SJSA1 (cell line): ENCODE measurements at places on chromosomes 3 and 15. TPM values are rescaled to one million over a fixed set of nuclear protein-coding genes. Genes with fewer than 3 reads are reported as not detected.
A peak's percentile ranks its signal among the peaks of the same experiment; 100 is the strongest.

- no peaks in the 10 kb centered on the region for H3K27me3 ChIP-seq
- H3K4me1 ChIP-seq = no peaks in the 10 kb centered on the region
- no peaks in the 10 kb centered on the region for H3K36me3 ChIP-seq
- no peak for DNase-seq
- no peak overlapping the region for H3K27ac ChIP-seq
- H3K4me3 ChIP-seq = no peak overlapping the region
Observed at GRCh38 chr3:183564046-183564445, 8.5 kb upstream of the KLHL6 start.

- DNase-seq = no peak
- H3K27me3 ChIP-seq = no peaks in the 10 kb centered on the region
- no peaks in the 10 kb centered on the region for H3K36me3 ChIP-seq
- H3K27ac ChIP-seq = no peak overlapping the region
- no peak overlapping the region for H3K4me3 ChIP-seq
- peaks cover 5% of the 10 kb centered on the region for H3K4me1 ChIP-seq
Observed at GRCh38 chr3:197329382-197329781, 31.0 kb upstream of the DLG1 start.

GRCh38 chr3:37819591-37819990, 42.1 kb upstream of the CTDSPL start:
- no peaks in the 10 kb centered on the region for H3K27me3 ChIP-seq
- H3K27ac ChIP-seq = no peak overlapping the region
- no peak overlapping the region for H3K4me3 ChIP-seq
- H3K36me3 ChIP-seq = no peaks in the 10 kb centered on the region
- DNase-seq = no peak
- H3K4me1 ChIP-seq = no peaks in the 10 kb centered on the region

GRCh38 chr3:43958005-43958770, 267.4 kb downstream of the ABHD5 start:
- H3K4me3 ChIP-seq = no peak overlapping the region
- DNase-seq = no peak
- H3K36me3 ChIP-seq = no peaks in the 10 kb centered on the region

DNA sequence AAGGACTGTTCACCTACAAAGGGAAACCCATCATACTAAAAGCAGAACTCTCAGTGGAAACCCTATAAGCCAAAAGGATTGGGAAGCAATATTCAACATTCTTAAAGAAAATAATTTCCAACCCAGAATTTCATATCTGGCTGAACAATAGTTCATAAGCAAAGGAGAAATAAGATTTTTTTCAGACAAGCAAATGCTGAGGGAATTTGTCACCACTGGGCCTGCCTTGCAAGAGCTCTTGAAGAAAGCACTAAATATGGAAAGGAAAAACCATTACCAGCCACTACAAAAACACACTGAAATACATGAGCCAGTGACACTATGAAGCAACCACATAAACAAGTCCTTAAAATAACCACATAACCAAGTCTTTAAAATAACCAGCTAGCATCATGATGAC, 28.9 kb upstream of the DCBLD2 start:
- H3K27ac ChIP-seq = no peak overlapping the region
- no peaks in the 10 kb centered on the region for H3K4me1 ChIP-seq
- no peak for DNase-seq
- no peaks in the 10 kb centered on the region for H3K36me3 ChIP-seq

GRCh38 chr3:48155122-48155521, 33.1 kb downstream of the CDC25A start:
- H3K27ac ChIP-seq = no peak overlapping the region
- no peak overlapping the region for H3K4me3 ChIP-seq
- peaks cover 32% of the 10 kb centered on the region for H3K36me3 ChIP-seq
- no peaks in the 10 kb centered on the region for H3K27me3 ChIP-seq

DNA sequence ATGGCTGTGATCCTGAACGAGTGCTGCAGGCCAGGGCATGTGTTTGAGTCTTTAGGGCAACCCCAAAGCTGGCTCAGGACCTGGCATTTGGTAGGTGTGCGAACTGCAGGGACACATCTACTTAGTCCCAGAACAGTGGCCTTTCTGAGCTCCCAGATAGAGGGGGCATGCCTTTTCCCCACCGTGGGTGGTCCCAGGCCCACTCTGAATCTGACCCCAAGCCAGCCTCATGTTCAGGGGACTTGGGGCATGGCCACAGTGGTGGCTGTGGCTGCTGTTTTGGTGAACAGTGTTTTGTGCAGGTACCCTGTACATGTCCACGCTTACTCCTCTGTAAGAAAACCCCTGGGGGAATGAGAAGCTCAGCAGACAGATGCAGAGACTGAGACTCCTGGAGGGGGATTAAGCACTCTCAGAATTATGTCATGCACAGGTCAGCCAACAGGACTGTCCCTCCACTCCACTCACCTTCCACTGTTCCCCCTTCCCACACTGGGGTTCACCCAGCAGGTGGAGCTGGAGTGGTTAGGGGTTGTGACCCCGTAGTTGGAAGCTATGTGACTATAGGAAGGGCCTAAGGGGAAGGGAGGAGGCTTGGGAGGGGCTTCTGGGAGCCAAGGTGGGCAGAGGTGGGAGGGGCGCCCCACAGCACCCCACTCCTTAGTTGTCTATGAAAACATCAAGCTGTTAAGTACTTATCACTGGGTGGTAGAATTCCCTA, 16.4 kb downstream of the ESYT3 start:
- H3K27ac ChIP-seq = no peak overlapping the region
- H3K4me1 ChIP-seq = no peaks in the 10 kb centered on the region
- H3K36me3 ChIP-seq = no peaks in the 10 kb centered on the region

GRCh38 chr15:73802431-73803041, 49.4 kb upstream of the INSYN1 start:
- no peaks in the 10 kb centered on the region for H3K36me3 ChIP-seq
- no peak overlapping the region for H3K27ac ChIP-seq
- H3K4me3 ChIP-seq = no peak overlapping the region
- H3K27me3 ChIP-seq = no peaks in the 10 kb centered on the region
- DNase-seq = no peak

- no peak overlapping the region for H3K27ac ChIP-seq
- no peak overlapping the region for H3K4me3 ChIP-seq
- DNase-seq = no peak
- 0 out of 2 replicates have a peak, but pooled peaks cover 3% of the 10 kb centered on the region for H3K27me3 ChIP-seq
- no peaks in the 10 kb centered on the region for H3K4me1 ChIP-seq
Observed at GRCh38 chr15:78276064-78276943, 11.9 kb downstream of the DNAJA4 start.

DNA sequence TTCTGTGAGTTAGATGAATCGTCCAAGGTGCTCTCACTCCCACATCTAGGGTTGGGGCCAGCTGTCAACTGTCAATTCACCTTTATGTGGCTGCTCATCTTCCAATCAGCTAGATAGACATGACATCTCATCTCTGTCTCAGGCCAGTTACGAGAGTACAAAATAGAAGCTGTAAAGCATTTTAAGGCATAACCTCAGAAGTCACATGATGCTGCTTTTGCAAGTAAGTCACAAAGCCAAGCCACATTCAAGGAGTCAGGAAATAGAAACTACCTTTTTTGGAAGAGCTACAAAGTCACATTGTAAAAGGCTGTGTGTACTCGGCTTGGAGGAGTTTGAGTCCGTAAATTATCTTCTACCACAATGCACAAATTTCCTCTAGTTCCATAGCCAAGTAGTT, 5.1 kb upstream of the CCR1 start:
- peaks cover 34% of the 10 kb centered on the region for H3K4me1 ChIP-seq
- DNase-seq = no peak
- no peak overlapping the region for H3K4me3 ChIP-seq
- H3K27me3 ChIP-seq = no peaks in the 10 kb centered on the region
- no peak overlapping the region for H3K27ac ChIP-seq

DNA sequence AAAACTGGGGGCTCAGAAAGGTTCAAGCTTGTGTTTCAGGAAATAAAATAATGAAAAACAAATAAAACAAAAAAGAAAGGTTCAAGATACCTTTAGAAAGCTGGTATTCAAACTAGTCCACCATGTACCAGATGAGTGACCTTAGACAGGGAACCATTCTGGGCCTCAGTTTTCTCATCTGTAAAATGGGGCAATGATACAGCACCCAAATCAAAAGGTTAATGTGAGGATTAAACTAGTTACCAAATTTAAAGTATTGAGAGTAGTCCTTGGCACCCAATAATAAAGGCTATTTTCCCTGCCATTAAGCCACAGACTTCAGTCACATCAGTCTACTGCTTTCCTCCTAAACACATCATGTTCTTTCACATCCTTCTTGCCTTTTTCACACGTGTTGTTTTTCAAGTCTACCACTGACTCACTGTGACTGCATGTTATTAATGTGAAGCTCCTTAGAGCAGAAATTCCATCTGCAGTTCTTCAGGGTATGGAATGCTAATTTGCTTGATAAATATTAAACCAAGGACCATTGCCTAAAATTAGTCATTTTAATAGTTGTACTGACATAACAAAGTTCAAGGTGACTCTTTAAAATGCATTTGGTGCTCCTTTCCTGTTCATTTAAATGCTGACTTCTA, 19.9 kb downstream of the TAMM41 start:
- H3K4me3 ChIP-seq = no peak overlapping the region
- H3K4me1 ChIP-seq = no peaks in the 10 kb centered on the region
- no peak for DNase-seq
- no peaks in the 10 kb centered on the region for H3K27me3 ChIP-seq

- H3K4me3 ChIP-seq = no peak overlapping the region
- H3K27me3 ChIP-seq = no peaks in the 10 kb centered on the region
- DNase-seq = peak; percentile 75
- peaks cover 13% of the 10 kb centered on the region for H3K4me1 ChIP-seq
- H3K27ac ChIP-seq = peak overlapping the region; percentile 13
- H3K36me3 ChIP-seq = no peaks in the 10 kb centered on the region
Observed at GRCh38 chr15:90336705-90337141, 15.4 kb upstream of the ZNF774 start.

DNA sequence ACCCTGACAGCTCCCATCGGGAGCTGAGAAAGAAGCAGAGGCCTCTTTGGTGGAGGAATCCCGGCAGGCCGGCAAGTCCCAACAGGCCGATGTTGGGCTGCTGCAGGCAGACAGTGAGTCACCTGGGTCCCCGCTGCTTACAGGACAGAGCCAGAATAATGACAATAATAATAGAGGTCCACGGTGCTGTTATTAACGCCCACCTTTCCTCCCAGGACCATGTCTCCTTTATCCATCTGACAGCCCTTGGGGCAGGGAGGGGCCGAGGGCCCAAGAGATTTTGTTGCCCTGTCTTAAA, 29.3 kb upstream of the MAGEF1 start:
- H3K36me3 ChIP-seq = no peaks in the 10 kb centered on the region
- no peak for DNase-seq
- no peak overlapping the region for H3K4me3 ChIP-seq
- peaks cover 6% of the 10 kb centered on the region for H3K4me1 ChIP-seq
- H3K27ac ChIP-seq = no peak overlapping the region

DNA sequence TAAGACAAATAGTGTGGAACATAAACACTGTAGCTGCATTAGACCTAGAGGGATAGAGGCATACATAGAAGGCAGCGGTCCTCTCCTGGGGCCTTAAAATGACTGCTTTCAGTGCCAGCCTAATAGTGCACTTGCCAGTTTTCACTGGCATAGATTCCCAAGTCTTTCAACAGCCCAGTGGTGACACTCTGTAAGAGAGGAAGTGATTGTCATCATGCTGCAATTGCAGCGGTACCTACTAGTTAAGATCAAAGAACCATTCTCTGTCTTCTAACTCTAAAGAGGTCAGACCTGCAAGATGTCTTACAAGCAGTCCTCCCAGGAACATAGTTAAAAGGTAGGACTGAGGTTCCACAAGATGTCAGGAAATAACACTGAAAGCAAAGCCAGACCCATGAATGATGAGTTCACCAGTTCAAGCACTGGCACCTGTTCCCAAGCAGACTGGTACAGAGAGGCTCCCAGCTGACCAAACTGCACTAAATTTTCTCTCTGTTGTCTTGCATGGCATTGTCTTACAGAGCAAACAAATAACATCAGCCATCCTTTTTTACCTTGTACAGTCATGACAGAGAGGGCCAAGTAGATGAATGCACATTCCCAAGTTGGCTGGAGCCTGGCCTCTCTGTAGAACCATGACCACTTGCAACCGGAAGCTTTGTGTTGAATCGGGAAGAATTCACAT, 100.5 kb upstream of the SKOR1 start:
- no peaks in the 10 kb centered on the region for H3K4me1 ChIP-seq
- no peak overlapping the region for H3K4me3 ChIP-seq
- no peaks in the 10 kb centered on the region for H3K27me3 ChIP-seq
- no peaks in the 10 kb centered on the region for H3K36me3 ChIP-seq
- no peak for DNase-seq

DNA sequence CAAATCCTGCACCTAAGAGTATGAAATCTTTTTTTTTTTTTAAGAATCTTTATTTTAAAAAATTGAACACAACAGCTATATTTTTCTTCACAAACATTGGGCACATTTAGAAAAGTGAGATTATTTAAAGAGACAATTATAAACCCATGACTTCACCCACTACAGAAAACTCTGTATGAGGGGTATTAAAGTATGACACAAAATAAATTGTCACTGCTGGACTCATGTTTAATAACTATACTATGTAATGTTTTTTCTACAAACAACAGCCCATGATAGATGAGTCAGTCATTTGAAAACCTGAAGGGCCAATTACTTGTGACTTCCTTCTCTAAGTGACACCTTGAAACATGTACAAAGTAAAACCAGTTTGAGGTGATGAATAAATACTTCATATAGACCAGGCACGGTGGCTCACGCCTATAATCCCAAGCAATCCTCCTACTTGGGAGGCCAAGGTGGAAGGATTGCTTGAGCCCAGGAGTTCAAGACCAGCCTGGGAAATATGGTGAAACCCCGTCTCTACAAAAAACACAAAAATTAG, 36.0 kb downstream of the AQR start:
- no peaks in the 10 kb centered on the region for H3K4me1 ChIP-seq
- no peaks in the 10 kb centered on the region for H3K27me3 ChIP-seq
- DNase-seq = no peak
- no peak overlapping the region for H3K27ac ChIP-seq

DNA sequence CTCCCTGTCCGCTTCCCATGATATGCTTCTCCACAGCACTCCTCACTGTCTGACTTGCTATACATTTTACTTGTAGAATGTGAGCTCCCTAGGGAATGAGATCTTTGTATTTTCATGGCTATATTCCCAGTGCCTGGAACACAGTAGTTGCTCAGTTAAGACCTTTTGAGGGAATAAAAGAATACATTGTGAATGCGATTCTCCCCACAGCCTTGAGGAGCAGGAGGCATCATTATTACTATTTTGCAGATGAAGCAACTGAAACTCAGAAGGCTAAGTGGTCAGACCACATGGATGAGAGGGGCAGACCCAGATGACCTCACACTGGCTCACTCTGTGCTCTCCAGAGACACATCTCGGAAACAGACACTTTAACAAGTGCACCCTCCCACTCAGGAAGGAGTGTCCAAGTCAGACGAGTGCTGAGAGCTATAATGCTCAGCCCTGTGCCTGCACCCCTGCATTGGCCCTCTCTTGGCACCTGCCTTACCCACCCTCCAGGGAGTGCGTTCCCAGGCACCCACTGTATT, 46.8 kb downstream of the SST start:
- H3K4me1 ChIP-seq = no peaks in the 10 kb centered on the region
- no peak for DNase-seq
- H3K27ac ChIP-seq = no peak overlapping the region

GRCh38 chr15:26766262-26766661, 6.6 kb downstream of the GABRB3 start:
- H3K4me3 ChIP-seq = no peak overlapping the region
- H3K27me3 ChIP-seq = no peaks in the 10 kb centered on the region
- no peak for DNase-seq
- no peaks in the 10 kb centered on the region for H3K4me1 ChIP-seq
- H3K27ac ChIP-seq = no peak overlapping the region

The CCRL2 gene
- 0.97 TPM in 1 of 2 replicates, not detected in the other for total RNA-seq

The SSUH2 gene
- 0.11 TPM in 1 of 2 replicates, not detected in the other for total RNA-seq

The TMCO5A gene
- total RNA-seq = not detected in 2 replicates

The RARRES1 gene
- total RNA-seq = 0.66 and 4.9 TPM in 2 replicates

The MRPL3 gene
- total RNA-seq = 164 and 213 TPM in 2 replicates

The FRMD4B gene
- 1.3 and 13.7 TPM in 2 replicates for total RNA-seq

The ATP13A5 gene
- total RNA-seq = not detected in 2 replicates

The SST gene
- total RNA-seq = not detected in 2 replicates

The MGA gene
- 13.2 and 21.5 TPM in 2 replicates for total RNA-seq

The APOD gene
- total RNA-seq = not detected in 2 replicates
